ENCODE measurements at places on chromosomes 5 and 9.

- DNase-seq, result no peak
These were observed 7.0 kb upstream of the MRNIP start for GRCh38 chr5:179865491-179866240.

GRCh38 chr5:159096243-159096923 lies 3.3 kb downstream of the EBF1 start:
- peak; percentile 43 for DNase-seq

GRCh38 chr5:16418471-16418922 lies 47.1 kb downstream of the ZNF622 start:
- no peak for DNase-seq

DNA sequence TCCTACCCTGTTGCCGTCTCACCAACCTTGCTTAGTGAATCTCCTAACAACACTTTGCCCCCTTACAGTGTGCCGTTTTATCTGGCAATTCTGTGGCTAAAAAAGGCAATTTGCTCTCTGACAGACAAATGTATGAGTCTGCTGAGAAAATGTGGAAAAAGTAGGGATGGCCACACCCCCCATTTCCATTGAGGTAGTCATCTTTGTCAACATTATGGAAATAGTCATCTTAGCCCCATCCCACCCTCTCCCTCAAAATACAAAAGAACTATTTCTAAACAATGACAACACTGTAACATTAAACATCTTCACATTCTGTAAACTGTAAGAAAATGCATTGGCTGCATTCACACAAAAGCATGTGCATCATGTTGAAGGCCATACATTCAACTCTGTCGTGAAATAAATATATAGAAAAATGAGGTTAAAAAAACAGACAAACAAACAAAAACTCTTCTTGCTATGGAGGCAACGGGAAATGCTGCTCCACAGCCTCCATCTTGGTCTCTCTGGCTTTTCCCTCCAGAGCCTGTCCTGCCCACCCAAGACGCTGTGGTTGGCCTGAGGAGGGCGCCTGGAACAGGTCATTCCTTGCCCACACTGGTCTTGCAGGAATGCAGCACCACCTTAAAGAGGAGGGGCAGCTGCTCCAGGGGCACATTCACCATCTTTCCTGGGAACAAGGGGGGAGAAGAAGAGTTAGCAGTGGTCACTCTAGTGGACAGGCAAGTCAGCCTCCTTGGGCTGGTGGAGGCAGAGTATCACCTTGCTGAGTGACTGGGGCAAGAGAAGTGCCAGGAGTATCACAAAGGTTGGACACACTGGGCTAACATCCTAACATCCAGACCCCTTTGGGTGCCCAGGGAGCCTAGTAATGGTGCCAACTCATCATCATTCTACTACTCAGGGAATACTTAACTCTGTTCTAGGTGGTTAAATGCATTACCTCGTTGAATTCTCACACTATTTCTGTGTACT lies 15.2 kb upstream of the NR5A1 start:
- DNase-seq, result no peak

DNA sequence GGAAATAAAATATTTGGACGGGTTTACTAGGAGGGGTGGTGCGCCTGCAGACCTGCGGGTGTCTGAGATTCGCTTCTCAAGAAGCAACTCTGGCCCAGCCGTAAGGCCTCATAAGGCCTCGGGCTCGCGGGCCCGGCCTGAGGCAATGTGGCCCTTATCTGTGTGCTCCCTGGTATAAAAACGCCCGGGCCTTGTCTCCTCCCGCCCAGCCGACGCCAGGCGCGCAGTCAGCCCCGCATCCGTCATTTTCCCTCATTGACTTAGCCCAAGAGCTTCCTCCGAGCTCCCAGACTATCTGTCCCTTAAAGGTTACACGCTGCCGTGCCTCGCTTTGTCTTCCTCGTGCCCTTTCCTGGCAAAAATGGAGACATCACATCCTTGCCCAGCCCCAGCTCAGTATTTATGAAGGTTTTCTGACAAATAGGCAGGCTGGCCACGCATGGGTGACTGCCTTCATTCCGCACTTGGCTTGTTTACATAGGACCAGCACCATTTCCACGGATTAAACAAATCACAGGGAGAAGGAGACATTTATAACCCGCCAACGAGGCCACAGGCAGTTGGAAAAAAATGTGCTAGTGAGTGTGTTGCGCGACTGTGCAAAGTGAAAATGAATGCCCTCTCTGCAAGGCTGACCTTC lies 74.5 kb upstream of the TBCA start:
- DNase-seq, result no peak

GRCh38 chr5:51227963-51228470 lies 155.2 kb upstream of the ISL1 start:
- DNase-seq, result no peak

GRCh38 chr9:131273146-131273855 lies 3.0 kb downstream of the FAM78A start:
- no peak for DNase-seq

DNA sequence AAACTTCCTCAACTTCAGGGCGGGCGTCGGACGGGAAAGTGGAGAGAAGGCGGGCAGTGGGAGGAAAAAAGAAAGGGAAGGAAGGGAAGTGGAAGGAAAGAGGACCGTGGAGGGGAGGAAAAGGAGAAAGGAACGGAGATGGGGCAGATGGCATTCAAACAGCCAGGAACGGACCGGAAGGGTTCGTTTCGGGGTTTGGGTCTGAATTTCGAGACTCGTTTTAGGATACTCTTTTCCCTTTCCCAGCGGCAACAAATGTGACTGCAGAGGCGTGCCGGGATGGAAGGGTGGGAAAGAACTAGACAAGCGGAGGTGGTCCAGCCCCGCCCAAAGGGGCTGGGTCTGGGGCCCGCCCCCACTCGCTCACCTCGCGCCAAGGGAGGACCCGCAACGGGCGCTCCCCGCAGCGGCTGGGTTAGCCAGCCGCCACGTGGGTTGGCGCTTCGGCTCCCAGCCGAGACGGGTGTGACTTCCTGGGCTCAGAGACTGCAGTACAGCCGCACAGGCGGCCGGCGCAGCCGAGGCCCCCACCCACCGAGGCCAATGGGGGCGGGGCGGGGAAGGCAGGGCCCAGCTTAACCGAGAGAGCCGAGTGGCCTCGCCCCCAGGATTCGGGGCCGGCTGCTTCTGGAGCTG lies 2.7 kb downstream of the VCAN start:
- peak; percentile 95 for DNase-seq

DNA sequence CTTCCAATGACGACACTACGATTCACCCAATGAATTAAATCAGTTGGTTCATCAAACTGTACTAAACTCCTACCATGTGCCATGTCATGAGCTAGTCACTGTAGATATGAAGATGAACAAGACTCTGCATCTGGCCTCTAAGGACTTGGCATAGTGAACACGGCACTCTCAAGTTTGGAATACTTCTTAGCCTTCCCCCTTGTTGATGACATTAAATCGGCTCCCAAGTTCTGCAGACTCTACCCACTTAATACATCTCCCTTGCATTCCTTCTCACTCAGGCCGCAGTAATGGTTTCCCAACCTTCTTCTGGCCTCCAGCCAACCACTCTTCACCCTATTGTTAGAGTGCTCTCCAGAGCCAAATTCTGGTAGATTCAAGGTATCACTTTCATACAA lies 184.7 kb downstream of the MAPKAP1 start:
- no peak for DNase-seq

- DNase-seq, result peak; percentile 59
These were observed 1.4 kb downstream of the ZSWIM6 start for GRCh38 chr5:61333321-61333953.

DNA sequence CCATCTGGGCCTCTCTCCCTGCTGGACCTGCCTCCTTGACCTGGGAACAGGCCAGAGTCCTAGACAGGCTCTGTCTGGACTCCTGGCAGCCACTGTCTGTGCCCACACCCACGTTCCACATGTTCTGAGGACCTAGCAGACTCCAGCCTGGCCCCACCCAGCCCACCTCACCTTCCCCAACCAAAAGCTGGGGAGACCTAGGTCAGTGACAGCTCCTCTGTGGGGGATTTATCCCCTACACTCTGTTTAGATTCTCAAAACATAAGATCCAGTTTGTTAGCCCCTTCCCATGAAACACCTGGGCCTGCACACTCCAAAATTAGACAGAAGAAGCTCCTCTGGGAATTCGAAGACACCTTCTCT lies 59.8 kb upstream of the ADAMTS2 start:
- no peak for DNase-seq

GRCh38 chr5:96873449-96873848 lies 2.9 kb upstream of the ERAP2 start:
- no peak for DNase-seq

DNA sequence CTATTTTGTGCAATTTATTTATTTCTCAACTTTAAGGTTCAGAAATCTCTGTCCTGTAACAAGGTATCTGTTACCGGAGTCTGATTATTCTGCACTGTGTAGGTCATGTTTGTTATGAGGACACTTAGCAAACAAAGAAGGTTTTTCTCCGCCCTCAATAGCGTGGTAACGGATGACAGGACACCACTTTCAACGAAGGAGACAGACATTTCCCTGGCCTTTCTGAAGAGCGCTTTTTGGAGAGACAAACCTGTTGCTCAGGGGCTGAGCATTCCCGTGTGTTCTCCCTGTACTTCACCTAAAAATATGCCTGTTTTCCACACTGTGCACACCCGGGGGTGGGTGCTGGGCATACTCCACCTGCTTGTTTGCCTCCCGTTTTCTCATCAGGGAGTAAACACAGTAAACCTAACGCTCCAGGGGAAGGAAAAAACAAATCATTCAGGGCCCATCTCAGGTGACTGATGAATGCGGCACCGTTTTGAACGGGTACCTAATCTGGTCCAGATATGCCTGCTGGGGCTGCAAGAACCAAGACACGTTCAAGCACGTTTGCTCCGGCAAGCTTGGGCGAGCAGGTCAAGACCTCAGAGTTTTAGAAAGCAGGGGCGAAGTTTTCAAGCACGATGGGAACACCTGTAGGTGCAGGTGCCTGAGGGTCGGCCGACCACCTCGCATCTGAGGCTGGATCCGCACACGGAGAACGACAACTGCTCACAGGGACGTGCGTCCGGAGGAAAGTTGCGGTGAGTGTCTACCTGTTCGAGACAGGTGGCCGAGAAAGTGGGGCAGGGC lies 859 bp downstream of the RETREG1 start:
- DNase-seq, result no peak

DNA sequence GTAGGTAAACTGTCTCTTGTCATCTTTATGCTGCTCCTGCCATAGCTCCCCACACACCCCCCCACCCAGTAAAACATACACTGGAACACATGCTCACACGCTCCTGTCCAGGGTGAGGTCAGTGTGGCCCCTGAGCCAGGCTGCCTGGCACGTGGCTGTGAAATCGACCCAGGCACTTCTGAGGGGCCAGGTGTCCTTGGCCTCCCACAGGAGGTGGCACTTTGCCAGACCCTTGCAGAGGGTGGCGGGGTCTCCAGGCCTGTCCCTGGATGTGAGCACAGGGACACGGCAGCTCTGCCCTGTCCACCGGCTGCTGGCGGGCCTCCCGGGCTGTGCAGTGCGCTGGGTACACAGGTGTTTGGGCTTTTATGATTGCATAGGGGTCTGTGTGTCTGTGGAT lies 10.0 kb upstream of the CRB2 start:
- DNase-seq, result no peak

Measured in femur (tissue), 1 donor.